Naive B cell (primary cell): ENCODE measurements at places on chromosomes 7 and 10. TPM values are rescaled to one million over a fixed set of nuclear protein-coding genes. Genes with fewer than 3 reads are reported as not detected.

The WDFY4 gene
- polyA plus RNA-seq, result 98.0 TPM

The GRID2IP gene
- polyA plus RNA-seq, result not detected

The CALML5 gene
- not detected for polyA plus RNA-seq

The COL17A1 gene
- not detected for polyA plus RNA-seq

The KLF6 gene
- 693 TPM for polyA plus RNA-seq

The PON1 gene
- polyA plus RNA-seq, result not detected

The TASOR2 gene
- polyA plus RNA-seq, result 15.7 TPM

The GRM3 gene
- 0.05 TPM for polyA plus RNA-seq

The VWA2 gene
- not detected for polyA plus RNA-seq

The SPDYE16 gene
- polyA plus RNA-seq, result not detected

The ODAD2 gene
- polyA plus RNA-seq, result not detected

The SLC26A5 gene
- not detected for polyA plus RNA-seq

The CACNB2 gene
- 0.16 TPM for polyA plus RNA-seq

The CCL24 gene
- polyA plus RNA-seq, result not detected

The LIPJ gene
- not detected for polyA plus RNA-seq

The OPALIN gene
- not detected for polyA plus RNA-seq

The SLC18A3 gene
- not detected for polyA plus RNA-seq

The AKR1B15 gene
- not detected for polyA plus RNA-seq

The WDR86 gene
- polyA plus RNA-seq, result 2.2 TPM

The CAV1 gene
- polyA plus RNA-seq, result 9.0 TPM

The OR2A25 gene
- polyA plus RNA-seq, result not detected

The ZNF25 gene
- polyA plus RNA-seq, result 5.0 TPM

The C10orf67 gene
- polyA plus RNA-seq, result not detected

The ZNF467 gene
- polyA plus RNA-seq, result not detected

The CCDC3 gene
- polyA plus RNA-seq, result not detected

The TIAL1 gene
- polyA plus RNA-seq, result 7.8 TPM

The GNB2 gene
- 55.8 TPM for polyA plus RNA-seq

The PRSS2 gene
- polyA plus RNA-seq, result not detected

The GDF2 gene
- not detected for polyA plus RNA-seq

The STK31 gene
- 0.06 TPM for polyA plus RNA-seq

The DKK1 gene
- polyA plus RNA-seq, result not detected

The AKR1C8 gene
- not detected for polyA plus RNA-seq

The IFIT1B gene
- polyA plus RNA-seq, result not detected

The CLRN3 gene
- polyA plus RNA-seq, result not detected

The SFRP5 gene
- polyA plus RNA-seq, result not detected

The CLDN3 gene
- polyA plus RNA-seq, result not detected

The PRKAG2 gene
- 24.5 TPM for polyA plus RNA-seq
